ENCODE measurements at places on chromosomes 4 and X.

- no peak for DNase-seq
These were observed 432.3 kb upstream of the HS3ST1 start for GRCh38 chr4:11860996-11861395.

DNA sequence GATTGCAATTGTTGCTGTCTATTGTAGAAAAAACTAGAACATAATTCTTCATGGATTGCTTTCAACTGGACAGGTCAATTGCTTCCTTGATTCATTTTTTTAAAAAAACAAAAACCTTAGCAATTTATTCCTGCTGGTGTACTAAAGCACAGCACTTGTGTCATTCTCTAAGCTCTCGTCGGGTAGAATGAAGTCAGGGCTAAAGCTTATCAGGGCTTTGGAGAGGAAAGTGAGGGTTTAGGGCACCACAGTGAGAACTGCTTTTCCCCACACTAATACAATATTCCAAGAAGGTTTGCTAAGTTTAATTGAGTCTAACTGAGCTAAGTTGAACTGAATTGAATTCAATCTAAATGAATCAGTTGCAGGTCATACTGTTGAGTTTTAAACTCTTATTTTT is 76.4 kb upstream of the TLR3 start:
- no peak for DNase-seq

DNA sequence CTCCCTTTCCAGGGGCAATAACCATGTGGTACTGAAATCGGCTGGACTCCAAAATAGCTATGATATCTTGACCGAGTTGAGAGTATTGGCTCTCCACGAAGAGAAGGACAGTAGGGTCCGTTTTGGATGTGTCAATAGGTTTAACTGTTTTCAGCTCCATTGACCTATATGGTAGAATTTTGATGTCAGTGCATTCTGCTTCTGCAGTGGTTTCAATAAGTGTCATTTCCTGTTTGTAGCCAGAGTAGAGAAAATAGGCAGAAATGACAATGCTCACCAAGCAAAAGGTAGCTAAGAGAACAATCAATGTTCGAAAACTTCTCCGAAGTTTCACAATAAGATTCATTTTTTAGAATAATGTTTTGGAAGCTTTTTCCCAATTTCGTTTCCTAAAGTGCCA is 36.7 kb downstream of the NDST4 start:
- no peak for DNase-seq

DNA sequence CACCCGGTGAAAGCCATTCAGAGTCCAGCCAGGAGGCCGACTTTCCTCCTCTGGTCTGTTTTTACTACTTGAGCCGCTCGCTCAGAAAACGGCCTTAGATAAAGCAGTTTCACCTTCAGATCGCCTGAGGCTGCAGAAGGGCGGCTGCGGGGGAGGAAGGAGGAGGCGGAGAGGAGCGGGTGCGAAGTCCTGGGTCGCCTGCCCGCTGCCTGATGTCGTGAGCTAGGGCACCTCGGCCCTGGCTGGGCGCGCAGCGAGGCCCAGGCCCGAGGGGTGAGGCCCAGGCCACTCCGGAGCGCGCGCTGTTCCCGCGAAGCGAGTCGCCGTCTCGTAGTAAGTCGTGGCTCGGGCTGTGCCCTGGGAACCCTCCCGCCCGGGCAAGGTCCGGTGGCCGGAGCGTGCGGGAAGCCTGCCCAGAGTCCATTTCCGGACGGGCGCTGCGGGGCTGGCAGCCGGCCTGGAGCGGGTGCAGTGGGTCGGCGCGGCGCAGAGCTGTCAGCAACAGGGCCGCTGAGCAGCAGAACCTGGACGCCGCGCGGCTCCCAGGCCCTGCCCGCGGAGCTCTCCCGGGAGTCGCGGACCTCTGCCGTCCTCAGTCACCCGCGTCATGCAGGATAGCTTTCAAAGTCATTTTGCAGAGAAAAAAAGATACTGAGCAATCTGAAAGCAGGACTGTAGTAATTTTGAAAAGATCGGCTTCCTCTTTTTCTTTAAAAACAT is 18.6 kb downstream of the TRIM2 start:
- DNase-seq: peak; percentile 74

GRCh38 chr4:81198609-81199008 is 16.4 kb downstream of the PRKG2 start:
- no peak for DNase-seq

DNA sequence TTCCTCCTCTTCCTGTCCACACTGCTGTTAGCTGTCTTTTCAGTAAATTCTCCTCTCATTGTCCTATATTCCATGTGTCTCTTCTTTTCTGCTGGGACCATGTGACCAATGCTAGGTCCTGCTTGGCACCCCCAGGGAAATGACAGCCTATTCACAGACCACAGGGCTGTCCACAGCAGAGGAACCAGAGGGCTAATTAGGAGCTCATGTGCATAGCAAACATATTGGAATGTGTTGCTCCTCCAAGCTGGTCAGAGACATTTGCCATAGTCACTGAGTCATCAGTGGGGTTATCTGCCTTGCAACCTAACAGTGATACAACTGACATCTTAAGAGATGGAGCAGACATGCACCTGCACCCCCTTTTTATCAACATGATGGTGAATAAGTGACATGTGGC is 67.9 kb upstream of the PUDP start:
- DNase-seq: no peak

GRCh38 chr4:121789455-121789854 is 11.7 kb upstream of the EXOSC9 start:
- no peak for DNase-seq

- peak; percentile 11 for DNase-seq
These were observed 22.3 kb downstream of the GAK start for GRCh38 chr4:909821-910220.

DNA sequence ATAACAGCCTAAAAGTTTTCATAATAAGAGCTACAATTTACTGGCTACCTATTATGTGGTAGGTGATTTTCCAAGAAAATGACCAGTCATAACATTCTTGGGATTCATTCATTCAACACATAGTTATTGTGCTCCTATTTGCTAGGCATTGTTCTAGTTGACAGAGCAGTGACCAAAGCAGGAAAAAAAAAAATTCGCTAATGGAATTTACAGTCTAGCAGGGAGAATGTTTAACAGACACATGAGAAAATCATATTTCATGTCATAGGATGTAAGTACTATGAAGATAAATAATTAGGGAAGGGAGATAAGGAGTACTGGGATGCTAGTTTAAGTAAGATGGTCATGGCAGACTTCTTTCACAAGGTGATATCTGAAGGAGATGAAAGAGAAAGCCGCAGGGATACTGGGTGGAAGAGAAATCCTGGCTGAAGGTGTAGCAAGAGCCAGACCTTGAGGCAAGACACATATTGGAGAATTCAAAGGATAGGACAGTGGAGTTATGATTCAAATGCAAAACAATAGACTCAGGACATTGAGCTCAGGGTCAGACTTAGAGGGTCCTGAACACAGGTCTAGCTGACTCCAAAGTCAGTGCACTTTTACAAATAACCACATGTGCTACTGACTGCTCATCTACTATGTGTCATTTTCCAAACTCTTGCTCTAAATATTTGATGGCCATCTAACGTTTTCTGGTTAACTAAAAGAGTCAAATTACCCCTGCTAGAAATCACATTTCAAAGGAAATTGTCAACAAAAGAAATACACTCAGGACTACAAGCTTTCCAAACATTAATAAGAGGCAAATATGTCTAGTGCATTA is 20.4 kb downstream of the SPCS3 start:
- DNase-seq: no peak

DNA sequence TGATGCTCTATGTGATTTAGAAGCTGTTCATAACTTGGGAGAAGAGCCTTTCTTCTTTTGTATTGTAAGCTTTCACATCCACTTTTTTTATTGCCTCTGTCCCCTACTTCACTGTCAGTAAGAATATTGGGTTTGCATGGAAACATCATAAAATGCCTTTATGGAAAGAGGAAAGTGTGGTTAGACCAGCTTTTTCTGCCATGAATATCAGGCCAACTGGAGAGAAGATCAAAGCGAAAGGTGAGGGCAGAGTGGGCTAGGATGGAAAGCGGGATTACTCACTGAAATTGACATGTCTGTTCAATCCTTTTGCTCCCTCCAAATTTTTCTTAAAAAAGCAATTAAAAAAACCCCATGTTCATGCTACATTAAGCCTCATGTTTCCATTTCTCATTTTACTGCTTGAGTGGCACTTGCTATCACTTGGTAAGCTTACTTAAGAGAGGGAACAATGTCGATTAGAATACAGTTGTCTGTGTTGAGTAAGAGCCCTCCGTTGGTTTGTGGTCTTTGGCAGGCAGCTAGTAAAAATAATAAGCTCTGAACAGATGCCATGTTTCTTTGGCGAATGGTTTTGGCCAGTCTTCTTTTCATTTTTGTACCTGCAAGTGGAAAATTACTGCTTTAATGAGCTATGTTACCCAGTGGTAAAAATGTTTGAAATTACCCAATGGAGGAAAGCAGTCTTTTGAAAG is 35.9 kb downstream of the SUPT20HL1 start:
- no peak for DNase-seq

DNA sequence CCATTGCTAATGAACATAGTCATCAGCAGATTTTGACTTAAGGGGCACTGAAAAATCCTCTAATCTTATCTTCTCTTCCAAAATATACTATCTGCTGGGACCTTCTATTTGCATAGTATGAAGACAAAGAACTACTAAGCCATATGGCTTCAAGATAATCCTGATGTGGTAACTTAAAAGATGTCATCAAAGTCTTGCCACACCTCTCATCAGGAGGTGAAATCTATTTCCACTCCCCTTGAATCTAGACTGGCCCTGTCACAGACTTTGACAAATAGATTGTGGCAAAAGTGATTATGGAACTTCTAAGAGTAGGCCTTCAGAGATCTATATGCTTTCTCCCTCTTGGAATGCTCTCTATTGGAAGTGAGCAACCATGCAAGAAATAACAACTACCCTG is 27.3 kb upstream of the TET2 start:
- no peak for DNase-seq

DNA sequence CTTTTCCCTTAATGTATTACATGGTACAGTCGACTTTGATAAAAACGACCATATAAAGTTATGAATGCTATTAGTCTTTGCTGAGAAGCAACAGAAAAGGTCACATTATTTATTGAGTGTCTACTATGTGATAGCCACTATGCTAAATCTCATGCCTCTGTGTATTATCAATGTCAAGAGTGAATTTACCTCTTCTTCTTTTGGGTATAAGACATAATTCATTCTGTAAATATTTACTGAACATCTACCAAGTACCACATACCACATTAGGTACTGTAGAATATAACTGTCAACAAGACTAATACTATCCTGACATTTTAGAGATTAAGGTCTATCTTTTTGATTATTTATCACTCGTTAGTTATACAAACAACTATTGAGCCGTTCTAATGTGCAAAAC is 268.7 kb upstream of the FTHL17 start:
- no peak for DNase-seq

DNA sequence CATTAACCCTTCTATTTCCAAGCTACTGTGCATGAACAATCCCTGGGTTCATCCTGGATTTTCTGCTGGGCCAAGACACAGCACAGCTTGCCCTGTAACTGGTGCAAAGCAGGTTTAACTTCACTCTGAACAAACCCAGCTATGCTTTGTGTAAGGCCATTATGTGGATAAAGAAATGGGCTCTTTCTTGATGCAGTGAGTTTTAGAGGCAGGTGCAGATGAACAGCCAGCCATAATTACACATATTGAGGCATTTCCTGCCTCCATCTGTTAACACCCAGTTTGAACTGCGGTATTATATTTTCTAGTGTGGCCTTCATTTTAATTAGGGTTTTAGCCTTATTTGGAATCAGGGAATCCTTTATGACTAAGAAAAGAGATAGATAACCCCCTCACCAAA is 68.7 kb upstream of the ARX start:
- no peak for DNase-seq

GRCh38 chrX:103393487-103393886 is 17.1 kb downstream of the BEX3 start:
- DNase-seq: no peak

DNA sequence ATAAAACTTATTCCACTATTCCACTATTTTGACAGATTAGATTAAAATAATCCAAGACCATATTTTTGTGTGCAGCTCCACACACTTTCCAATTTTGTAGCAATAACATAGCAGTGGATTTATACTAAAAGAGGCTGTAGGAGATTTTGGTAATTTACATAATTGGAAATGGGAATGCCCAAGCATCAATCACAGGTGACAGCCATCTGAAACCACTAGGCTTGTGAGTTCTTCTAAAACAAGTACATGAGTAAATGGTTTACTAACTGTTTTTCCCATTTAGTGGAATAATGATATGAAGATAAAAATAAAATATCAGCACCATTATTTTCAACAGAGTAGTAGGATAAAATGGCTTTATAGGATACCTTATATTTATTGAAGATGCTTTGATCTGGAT is 4.4 kb downstream of the ANK2 start:
- DNase-seq: no peak

GRCh38 chr4:117549524-117549923 is 464.1 kb upstream of the TRAM1L1 start:
- DNase-seq: no peak

- no peak for DNase-seq
These were observed 73.2 kb upstream of the BCOR start for GRCh38 chrX:40170830-40171512.

DNA sequence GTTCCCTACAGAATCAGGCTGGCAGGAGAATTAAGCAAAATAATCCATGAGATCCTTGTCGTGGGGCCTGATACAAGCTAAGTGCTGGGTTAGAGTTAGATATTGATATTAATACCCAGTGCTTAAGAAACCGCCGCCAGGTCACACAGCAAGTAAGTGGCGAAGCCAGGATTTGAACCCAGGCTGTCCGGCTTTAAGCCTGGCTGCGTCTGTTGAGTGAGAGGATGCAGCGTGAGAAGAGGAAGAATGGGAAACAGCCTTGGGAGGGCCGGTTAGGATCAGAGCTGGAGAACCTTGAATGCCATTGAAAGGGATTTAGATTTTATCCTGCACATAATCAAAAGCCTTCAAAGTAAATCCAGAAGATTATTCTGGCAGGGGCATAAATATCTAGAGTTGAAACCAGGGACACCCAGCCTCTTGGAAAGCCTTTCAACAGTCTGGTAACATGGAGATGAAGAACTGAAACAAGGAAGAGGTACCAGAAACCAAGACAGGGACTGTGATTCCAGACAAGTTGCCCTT is 64.8 kb upstream of the HELT start:
- no peak for DNase-seq

DNA sequence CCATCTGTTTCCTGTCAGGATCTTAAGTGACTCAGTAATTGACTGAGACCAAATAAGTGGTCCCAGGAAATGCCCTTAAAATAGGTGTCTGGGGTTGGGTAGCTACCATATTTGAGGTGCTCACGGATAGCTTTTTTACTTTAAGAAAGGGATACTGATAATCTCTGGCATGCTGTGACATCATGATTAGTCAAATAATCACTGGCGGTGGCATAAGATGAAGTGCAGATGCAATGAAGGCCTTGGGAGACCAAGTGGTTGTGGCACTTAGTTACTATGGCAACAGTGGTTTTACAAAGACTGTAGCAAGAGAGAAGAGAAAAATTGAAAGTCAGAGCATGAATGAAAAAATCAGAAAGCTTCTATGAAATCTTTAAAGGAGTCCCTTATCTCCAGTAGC is 114.5 kb upstream of the SLIT2 start:
- no peak for DNase-seq

GRCh38 chrX:1534301-1535168 is 2.5 kb downstream of the P2RY8 start:
- no peak for DNase-seq

Measured in glutamatergic neuron (in vitro differentiated cells).